ENCODE measurements at places on chromosomes 7 and 10.

DNA sequence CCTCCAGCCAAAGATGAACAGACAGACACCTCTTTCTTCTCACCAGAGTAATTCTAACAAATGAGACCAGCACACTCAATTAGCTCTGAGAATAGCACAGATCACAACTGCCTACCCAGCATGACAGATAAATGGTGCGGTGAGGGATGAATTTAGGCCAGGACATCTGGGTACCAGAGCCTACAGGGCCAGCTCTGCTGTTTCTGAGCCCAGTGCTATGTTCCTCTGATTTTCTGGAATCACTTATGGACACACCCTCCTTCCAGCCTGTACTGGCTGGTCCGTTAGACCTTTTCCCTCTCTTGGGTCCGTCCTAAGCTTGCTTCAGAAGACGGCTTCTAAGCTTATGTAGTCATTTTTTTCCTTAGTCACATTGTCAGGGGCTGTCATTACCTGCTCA is 73.6 kb downstream of the INSYN2A start:
- DNase-seq = no peak

GRCh38 chr10:64040781-64041180 is 519.6 kb downstream of the REEP3 start:
- DNase-seq = no peak

DNA sequence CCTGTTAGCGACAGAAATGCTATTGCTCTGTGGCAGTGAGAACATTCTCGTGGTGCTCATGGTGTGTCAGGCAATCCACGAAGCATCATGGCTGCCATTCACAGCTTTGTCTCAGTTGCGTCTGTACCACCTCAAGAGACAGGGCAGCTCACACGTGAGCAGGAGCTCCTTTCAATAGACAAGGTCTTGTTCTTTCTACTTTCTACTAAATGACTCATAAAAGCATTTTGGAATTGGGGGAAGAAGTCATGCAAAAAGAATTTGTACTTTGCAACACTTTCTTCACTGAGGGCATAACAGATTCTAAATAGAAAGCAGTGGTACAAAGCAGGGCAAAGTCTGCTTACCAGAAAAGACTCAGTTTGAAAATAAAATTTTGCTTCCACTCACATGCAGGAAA is 638.5 kb downstream of the PHTF2 start:
- DNase-seq = no peak

- peak; percentile 25 for DNase-seq
Observed at GRCh38 chr7:28626624-28627262, 214.4 kb downstream of the CREB5 start.

DNA sequence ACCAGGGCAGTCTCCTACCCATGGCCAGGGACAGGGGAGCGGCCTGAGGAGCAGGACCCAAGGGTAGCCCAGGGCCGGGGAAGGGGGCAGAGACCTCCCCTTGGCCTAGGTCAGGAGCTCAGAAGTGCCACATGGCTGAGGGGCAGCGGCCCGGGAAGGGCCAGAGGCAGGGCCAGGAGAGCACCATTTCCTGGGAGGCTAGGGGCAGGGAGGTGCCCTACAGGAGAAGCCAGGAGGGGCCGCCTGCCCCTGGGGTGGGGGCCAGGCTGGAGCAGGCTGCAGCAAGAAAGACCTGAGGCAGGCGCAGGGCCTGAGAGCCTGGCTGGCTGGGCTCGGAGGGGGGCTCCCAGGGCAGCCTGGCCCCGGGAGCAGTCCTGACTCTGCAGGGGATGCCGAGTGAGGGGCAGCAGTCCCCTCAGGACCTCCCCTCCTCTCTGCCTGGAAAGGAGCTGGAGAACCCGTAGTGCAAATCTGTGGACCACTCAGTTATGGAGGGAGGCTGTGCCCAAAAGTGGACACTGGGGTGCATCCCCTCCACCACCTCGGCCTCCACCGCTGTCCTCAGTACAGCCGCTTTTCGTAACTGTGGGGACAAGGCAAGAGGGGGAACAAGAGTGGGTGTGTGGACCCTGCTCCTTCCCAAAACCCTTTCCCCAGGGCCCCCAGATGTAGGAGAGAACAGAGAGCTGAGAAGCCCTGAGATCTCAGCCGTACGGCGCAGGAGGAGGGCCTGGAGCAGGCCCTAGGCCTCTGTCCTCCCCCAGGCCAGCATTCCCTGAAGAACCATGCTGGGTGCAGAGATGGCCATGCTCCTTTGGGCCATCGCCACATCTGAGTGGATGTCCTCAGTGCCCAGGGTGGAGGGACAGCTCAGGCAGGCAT is 17.1 kb downstream of the IMPDH1 start:
- DNase-seq = no peak

GRCh38 chr7:44460325-44460724 is 30.1 kb downstream of the NUDCD3 start:
- no peak for DNase-seq

- no peak for DNase-seq
Observed at GRCh38 chr7:119988401-119988800, 284.6 kb upstream of the KCND2 start.

- peak; percentile 37 for DNase-seq
Observed at GRCh38 chr10:34808801-34809745, 6.0 kb downstream of the PARD3 start.

DNA sequence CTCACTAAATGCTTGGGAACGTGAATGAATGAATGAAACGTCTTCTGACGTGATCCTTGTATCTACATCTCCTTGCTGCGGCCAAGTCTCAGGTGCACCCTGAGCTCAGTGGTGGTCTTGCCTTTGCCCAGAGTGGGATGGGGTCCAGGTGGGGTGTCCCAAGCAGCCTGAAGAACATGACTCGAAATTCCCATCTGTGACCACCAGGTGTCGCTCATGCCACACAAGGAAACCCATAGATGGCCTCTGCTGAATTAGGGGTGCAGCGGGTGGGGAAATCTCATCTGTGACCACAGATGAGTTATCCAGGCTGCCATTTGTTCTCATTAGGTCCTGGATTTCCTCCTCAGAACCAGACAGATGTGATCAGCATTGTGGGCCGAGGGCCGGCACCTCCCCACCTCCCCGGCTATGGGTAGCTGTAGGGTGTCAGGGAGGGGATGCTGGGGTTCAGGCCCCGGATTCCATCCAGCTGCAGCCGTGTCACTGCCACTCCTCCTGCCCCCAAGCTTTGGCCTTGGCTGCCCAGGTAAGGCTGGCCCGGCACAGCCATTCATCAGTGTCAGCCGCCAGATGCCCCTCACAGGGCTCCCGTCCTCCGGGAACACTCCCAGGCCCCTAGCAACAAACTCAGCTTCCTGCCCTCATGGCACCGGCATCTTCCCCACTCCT is 21.0 kb upstream of the GNA12 start:
- DNase-seq = peak; percentile 36

GRCh38 chr10:34180749-34181148 is 634.3 kb downstream of the PARD3 start:
- no peak for DNase-seq

DNA sequence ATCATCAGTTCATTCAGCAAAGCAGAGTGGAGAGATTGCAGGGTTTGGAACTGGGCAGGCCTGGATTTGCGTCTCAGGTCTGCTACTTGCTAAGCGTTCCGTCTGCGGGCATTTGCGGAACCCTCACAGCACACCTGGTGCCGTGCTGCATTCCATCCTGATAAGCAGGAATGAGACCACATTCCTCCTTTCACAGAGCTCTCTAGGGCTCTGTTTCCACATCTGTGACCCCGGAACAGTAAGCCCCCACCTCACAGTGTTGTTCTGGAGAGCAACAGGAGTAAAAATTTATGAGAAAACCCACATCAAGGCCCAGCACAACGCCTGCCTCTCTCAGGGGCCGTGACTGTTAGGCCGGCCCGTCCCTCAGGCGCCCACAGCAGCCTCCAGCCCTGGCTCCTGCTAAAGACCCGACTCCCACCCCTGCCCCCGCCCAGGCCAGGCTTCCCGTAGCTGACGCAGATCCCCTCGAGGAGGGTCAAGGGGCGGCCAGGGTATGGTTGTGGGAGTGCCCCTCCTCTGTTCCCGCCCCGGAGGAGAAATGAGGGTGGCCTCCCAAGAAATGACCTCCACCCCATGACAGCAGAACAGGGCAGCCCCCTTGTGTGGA is 128.9 kb downstream of the RGS10 start:
- no peak for DNase-seq

- no peak for DNase-seq
Observed at GRCh38 chr10:1363446-1364121, 307.4 kb downstream of the WDR37 start.

DNA sequence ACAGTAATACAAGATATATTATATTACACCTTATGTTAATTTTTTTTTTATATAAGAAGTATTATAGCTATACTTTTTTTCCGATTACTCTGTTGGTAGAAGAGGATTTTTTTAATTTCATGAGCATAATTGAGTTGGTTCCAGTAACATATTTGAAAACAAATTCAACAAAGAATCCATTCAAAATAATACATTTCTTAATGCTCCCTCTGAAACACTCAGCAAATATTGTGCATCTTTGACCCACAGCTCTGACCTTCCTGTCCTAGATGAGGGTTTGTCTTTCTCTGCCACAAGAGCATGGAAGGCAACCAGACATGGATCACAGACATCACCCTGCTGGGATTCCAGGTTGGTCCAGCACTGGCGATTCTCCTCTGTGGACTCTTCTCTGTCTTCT is at the start of gene OR2A2:
OR2A2 (plus strand) TSS at position 301 of the 400 bp plus-strand sequence; CDS start at position 301, 0 bp downstream.
- no peak for DNase-seq

GRCh38 chr10:126398924-126399323 is 10.6 kb upstream of the ADAM12 start:
- DNase-seq = no peak

GRCh38 chr10:70109064-70109729 is 23.4 kb downstream of the AIFM2 start:
- no peak for DNase-seq

DNA sequence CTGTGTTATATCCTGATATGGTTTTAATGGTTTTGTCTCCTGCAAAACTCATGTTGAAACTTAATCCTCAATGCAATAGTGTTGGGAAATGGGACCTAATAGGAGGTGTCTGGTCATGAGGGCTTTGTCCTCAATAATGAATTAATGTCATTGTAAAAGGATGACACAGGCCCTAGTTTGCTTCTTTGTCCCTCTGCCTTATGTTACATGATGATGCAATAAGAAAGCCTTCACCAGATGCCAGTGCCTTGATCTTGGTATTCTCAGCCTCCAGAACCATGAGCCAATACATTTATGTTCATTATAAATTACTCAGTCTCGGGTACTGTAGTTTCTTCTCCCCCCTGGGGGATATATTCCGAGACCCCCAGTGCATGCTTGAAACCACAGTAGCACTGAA is 1247.4 kb upstream of the SORCS1 start:
- no peak for DNase-seq
